Fibroblast of lung (primary cell): ENCODE measurements at places on chromosomes 6 and 20. TPM values are rescaled to one million over a fixed set of nuclear protein-coding genes. Genes with fewer than 3 reads are reported as not detected.
A peak's percentile ranks its signal among the peaks of the same experiment; 100 is the strongest.

DNA sequence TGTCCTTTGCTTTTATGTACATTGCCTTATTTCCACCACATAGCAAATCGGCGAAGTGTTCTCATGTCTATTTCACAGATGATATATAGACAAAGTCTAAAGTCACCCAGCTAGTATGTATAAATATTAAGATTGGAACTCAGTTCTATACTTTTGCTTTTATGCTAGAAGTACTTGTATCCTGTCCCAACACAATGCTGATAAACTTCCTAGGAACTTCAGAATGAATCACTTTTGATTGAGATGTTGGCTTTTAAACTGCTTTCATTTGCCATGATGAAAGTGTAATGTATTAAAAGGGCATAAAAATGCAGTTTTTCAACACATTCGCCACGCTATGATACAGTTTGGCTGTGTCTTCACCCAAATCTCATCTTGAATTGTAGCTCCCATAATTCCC is 50.8 kb downstream of the GCLC start:
- peaks cover 12% of the 10 kb centered on the region for H3K4me1 ChIP-seq
- no peak overlapping the region for H3K4me3 ChIP-seq

CST7 gene
- not detected in 2 replicates for polyA plus RNA-seq

ATP6V1G2 gene
- polyA plus RNA-seq: 9.1 and 16.0 TPM in 2 replicates

DNA sequence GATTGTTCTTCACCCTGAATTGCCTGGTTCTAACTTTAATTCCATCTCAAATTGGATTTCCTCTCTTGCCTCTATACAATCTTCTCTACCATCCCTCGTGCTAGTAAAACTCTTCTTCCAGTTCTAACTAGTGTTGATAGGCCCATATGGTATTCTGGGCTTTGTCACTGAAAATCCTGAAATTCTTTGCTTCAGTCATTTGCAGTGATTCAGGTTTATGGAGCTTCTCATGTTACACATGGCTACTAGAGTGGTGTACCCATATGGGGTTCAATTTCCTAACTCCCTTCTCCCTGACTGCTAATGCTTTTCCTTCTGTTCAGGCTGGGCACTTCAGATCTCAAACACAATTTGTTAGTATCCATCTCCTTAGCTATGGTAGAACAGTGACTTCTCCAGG is 956.6 kb downstream of the KIF16B start:
- no peaks in the 10 kb centered on the region for H3K4me1 ChIP-seq
- H3K36me3 ChIP-seq: no peaks in the 10 kb centered on the region
- no peak for DNase-seq
- H3K4me3 ChIP-seq: no peak overlapping the region
- no peak overlapping the region for H3K27ac ChIP-seq

DEFB126 gene
- not detected in 2 replicates for polyA plus RNA-seq

DNA sequence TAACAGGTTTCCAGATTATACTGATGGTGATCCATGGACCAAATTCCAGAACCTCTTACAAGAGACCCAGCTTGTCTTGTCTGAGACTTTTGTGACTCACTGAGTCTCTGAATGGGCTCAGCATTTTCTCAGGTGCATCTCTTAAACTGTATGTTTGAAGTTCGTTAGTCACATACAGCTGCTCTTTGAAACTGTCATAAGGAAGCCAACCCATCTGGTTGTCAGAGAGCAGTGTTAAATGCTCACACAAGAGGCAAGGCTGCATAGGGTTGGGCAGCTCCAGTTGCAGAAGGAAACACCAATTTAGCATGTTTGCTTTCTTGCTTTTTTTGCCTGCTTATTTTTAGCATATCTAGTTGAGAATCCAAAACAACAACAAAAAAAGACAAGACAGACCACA is 47.1 kb downstream of the TRIM27 start:
- no peaks in the 10 kb centered on the region for H3K27me3 ChIP-seq
- no peak for DNase-seq
- H3K36me3 ChIP-seq: no peaks in the 10 kb centered on the region
- H3K4me3 ChIP-seq: no peak overlapping the region
- no peak overlapping the region for H3K27ac ChIP-seq
- H3K4me1 ChIP-seq: no peaks in the 10 kb centered on the region

DDX43 gene
- 1.0 and 1.5 TPM in 2 replicates for polyA plus RNA-seq

CRYBG1 gene
- polyA plus RNA-seq: 4.3 and 6.3 TPM in 2 replicates

GRCh38 chr6:89212472-89212871 is 4.7 kb downstream of the GABRR1 start:
- H3K4me3 ChIP-seq: no peak overlapping the region
- no peaks in the 10 kb centered on the region for H3K36me3 ChIP-seq
- H3K4me1 ChIP-seq: no peaks in the 10 kb centered on the region
- no peak overlapping the region for H3K27ac ChIP-seq
- no peak for DNase-seq

- H3K4me1 ChIP-seq: no peaks in the 10 kb centered on the region
- no peak overlapping the region for H3K27ac ChIP-seq
- H3K4me3 ChIP-seq: peak overlapping the region; percentile 80
- no peaks in the 10 kb centered on the region for H3K36me3 ChIP-seq
- DNase-seq: peak; percentile 45
Observed at GRCh38 chr6:139027620-139028182, 844 bp upstream of the ABRACL start.

DNA sequence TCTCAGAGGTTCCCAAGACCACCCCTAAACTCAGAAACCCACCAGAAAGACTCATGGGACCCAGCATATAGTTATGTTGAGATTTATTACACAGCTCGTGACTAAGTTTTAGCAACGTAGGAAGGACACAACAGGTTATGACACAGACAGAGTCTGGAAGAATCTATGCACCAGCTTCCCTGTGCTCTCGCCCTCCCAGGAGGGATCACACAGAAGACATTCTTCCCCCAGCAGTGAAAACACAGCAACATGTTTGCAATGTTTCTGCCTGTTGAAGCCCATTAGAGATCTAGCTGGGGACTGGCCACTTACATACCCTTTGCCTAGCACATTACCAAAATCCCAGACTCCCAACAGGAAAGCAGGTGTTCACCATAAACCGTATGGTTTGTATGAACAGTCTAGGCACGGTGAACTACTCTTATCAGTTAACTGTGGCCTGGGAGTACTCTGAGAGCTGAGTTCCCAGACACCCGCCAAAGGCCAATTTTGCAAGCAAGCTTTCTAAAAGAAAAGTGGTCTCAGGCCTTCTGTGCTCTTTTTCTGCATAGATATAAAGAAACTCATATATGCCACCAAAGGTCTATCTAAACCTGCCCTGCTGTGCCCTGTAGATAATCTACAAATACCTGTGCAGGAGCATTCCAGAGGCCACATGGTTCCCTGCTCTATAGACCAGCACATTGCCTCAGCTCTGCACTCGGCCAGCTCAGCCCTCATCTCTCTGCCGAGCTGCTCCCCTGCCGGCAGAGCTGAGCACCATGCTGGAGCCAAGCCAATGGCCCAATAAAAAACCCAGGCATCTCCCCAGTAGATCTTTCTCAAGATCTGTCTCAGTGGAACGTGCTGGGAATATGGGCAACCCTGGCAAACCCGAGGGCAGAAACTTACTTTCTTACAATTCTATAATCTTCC is 69.6 kb upstream of the SMIM28 start:
- H3K36me3 ChIP-seq: no peaks in the 10 kb centered on the region
- H3K27me3 ChIP-seq: no peaks in the 10 kb centered on the region
- no peaks in the 10 kb centered on the region for H3K4me1 ChIP-seq
- DNase-seq: peak; percentile 19
- no peak overlapping the region for H3K4me3 ChIP-seq

DNA sequence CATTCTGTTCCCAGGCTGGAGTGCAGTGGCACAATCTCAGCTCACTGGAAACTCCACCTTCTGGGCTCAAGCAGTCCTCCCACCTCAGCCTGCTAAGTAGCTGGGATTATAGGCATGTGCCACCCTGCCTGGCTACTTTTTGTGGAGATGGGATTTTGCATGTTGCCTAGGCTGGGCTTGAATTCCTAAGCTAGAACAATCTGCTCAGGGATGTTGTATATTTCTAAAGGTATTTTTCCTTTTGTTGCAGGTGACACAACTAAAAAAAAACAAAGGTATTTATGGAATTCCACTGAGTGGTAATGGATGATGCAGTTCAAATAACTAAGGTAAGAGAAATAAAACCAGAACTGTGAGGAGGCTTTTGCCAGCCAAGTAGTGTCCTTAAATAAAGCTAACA is 49.7 kb downstream of the PTPRA start:
- no peaks in the 10 kb centered on the region for H3K4me1 ChIP-seq
- DNase-seq: no peak
- H3K4me3 ChIP-seq: no peak overlapping the region
- no peak overlapping the region for H3K27ac ChIP-seq

GRCh38 chr6:135423649-135424128 is 73.9 kb downstream of the AHI1 start:
- no peak overlapping the region for H3K27ac ChIP-seq
- H3K4me3 ChIP-seq: no peak overlapping the region
- DNase-seq: peak; percentile 36
- H3K4me1 ChIP-seq: peaks cover 2% of the 10 kb centered on the region

GRCh38 chr6:98995116-98995515 is 47.4 kb upstream of the FBXL4 start:
- H3K27ac ChIP-seq: no peak overlapping the region
- no peaks in the 10 kb centered on the region for H3K36me3 ChIP-seq
- no peak for DNase-seq
- no peak overlapping the region for H3K4me3 ChIP-seq
- no peaks in the 10 kb centered on the region for H3K4me1 ChIP-seq

- DNase-seq: peak; percentile 30
- H3K36me3 ChIP-seq: no peaks in the 10 kb centered on the region
- H3K4me3 ChIP-seq: no peak overlapping the region
Observed at GRCh38 chr6:56096946-56097621, 150.3 kb downstream of the COL21A1 start.

KHDC1L gene
- 0.12 and 0.19 TPM in 2 replicates for polyA plus RNA-seq

- DNase-seq: peak; percentile 29
- H3K27me3 ChIP-seq: no peaks in the 10 kb centered on the region
- no peak overlapping the region for H3K27ac ChIP-seq
- H3K4me1 ChIP-seq: peaks cover 8% of the 10 kb centered on the region
Observed at GRCh38 chr6:14288910-14289309, 171.3 kb downstream of the CD83 start.

GRCh38 chr20:53395188-53395923 is 198.3 kb downstream of the ZNF217 start:
- H3K27ac ChIP-seq: no peak overlapping the region
- H3K36me3 ChIP-seq: no peaks in the 10 kb centered on the region
- H3K4me1 ChIP-seq: no peaks in the 10 kb centered on the region
- DNase-seq: no peak
- no peaks in the 10 kb centered on the region for H3K27me3 ChIP-seq
- H3K4me3 ChIP-seq: no peak overlapping the region
